Amniotic stem cell (primary cell): ENCODE measurements at places on chromosomes 5 and 9.
A peak's percentile ranks its signal among the peaks of the same experiment; 100 is the strongest.

- DNase-seq: no peak
These were observed 97.5 kb downstream of the ALDH1A1 start for GRCh38 chr9:72855321-72855720.

DNA sequence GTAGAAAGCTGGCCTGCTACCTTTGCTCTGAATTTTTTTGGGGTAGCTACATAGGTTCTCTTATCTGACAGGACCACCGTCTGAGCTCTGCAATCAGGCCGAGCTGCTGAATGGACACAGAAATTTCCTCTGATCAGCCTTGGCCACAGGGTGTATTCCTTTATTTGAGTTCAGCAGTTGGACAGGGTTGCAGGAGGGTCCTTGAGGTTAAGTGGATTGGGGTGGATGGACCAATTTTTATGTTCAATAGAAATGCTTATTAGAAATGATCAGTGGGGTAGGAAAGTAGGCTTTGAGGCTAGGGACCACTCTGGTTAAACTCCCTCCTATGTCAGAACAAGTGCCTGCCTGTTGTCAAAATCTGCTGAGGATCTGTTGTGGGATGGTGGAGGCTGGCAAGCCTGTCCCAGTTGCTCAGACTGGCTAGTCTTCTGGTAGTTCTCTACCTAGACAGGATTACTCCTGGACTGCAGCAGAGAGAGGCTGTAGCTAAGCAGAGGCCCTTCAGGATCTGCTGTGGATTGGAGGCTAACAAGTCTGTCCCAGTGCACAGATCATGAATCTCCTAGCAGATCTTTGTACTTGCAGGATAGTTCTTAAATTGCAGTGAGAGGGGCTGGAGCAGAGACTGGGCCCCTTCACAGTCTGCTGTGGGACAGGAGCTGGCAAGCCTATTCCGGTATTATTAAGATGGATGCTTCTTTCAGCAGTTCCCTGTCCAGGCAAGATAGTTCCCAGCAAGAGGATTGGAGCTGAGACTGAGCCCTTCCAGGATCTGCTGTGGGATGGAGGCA lies 18.0 kb downstream of the XRCC4 start:
- DNase-seq: no peak

GRCh38 chr5:138705007-138705406 lies 48.2 kb upstream of the CTNNA1 start:
- DNase-seq: no peak

DNA sequence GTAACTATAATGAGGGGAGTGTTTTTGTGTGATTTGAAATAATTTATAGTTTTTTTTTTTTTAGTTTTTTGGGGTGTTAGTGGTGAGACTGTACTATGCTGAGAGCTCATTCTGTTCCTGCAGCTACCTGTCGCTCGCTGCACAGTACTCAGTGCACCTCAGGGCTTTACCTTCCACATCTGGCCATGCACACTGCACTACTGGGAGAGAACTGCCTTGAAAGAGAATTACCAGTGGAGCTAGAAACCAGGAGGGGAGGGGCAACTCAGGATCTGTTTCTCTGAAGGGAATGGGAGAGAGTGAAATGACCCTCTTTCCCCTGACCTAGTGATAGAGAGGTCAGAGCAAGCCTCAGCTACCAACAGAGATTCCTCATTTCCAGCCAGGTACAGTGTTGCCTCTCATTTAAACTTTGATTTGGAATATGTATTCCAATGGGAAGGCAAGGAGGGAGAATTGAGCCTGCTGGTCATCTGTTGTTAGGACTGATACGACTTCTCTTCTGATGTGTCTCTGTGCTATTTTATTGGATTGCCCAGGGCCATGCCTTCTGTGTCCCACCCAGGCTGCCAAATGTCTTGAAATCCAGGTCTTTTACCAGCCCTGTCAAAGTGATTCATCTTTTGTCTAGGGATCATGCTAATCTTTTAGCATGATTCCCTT lies 8.9 kb downstream of the ATG10 start:
- no peak for DNase-seq

DNA sequence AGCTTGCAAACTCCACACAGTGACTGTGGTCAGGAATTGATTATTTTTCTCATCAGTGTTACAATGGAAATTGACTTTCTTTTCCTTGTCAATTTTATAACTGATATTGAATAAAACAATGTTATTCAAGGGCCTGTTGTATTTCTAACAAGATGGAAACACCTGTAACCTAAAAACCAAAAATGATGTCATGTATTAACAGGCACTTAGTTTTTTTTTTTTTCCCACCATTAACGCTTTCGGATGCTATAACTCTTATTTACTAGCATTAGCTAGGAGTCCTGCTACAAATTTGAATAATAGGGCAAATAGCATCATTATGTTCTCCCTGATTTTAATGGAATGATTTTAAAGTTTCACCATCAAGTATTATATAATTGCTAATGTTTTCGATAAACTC lies 30.3 kb downstream of the RNF180 start:
- DNase-seq: no peak

DNA sequence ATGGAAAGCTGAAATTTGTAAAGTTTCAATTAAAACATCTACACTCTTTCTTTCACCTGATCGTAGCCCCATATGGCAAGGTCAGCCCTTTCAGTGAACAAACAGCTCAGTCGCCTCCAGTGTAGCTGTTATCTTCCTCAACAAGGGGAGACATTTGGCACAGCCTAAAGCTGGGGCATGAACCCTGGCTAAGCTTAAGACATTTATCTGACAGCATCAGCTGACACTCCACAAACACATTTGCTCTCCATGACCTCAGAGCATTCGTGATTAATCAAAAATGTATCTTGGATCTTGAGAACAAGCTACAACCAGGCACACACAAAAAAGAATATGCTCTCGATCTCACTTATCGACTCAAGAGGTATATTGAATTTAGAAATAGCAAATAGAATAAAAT lies 67.3 kb downstream of the POU5F2 start:
- no peak for DNase-seq

- peak; percentile 74 for DNase-seq
These were observed 64.0 kb downstream of the CARTPT start for GRCh38 chr5:71782771-71783770.

DNA sequence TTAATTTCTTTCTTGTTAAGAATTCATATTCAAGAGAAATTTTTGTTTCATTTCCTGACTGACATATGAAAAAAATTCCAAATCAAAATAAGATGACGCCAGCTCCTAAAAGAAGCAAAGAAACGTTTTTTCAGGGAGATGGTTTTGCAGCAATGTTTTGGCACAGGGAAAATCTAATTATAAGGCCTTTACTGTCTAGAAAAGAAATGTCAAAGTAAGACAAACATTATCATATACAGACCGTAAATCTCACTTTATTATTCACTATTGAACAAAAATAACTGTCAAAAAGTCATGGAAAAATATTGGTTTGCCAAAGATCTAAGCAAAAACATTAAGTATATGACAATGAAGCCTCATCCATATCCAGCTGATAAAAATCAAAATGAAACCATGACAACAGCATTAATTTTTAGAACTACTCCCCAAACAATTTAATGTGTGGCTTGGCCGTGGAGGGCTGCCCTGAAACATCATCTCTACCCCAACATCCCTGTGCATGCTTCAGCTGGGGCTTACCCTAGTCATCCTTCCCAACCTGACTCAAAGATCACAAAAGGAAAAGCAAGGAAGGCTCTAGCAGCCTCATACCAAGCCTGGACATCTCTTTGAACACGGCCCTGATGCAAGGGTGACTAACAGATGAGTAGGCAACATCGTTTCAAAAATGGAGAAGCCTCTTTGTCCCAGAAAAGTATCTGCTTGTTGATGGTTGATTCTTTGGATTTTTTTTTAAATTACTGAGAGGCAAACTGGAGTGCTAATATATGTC lies 95.6 kb downstream of the ARSB start:
- DNase-seq: no peak

GRCh38 chr5:63032343-63032742 lies 453.7 kb downstream of the LRRC70 start:
- DNase-seq: no peak

DNA sequence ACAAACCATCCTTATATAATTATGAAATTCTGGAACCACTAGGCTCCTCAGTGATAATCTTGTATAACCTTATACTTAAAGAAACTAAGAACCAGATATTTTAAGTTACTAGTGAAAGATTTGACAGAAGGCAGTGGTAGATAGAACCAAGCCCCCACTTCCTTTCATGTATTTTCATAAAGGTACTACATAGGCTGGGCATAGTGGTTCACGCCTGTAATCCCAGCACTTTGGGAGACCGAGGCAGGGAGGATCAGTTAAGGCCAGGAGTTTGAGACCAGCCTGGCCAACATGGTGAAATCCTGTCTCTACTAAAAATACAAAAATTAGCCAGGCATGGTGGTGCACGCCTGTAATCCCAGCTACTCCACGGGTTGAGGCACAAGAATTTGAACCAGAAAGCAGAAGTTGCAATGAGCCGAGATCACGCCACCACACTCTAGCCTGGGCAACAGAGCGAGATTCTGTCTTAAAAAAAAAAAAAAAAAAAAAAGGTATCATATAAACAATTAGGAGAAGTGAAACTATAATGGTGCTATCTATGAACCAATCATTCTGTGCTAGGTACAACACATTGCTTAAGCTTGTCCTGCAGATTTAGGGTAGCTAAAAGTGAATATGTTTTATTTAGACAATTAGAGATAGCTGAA lies 27.9 kb upstream of the DTWD2 start:
- DNase-seq: no peak

GRCh38 chr9:98085944-98086343 lies 29.4 kb downstream of the NANS start:
- no peak for DNase-seq

DNA sequence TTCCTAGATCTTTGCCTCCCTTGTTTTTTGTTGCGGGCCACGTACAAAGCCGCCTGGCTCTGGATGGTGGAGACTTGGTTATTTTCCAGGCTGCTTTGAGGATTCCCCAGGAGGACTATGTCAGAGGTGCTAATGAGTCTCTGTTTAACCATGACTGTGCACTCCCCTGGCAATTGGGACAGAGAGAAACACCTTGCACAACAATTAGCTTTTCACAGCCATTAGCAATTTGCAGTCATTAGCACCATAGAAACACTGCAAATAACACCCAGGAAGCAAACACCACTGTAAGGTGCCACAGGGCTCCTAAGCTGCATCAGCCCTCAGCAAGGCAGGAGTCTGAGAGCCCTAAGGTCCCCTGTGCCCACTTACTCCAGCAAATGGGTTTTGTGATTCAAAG lies 201.0 kb upstream of the VLDLR start:
- no peak for DNase-seq

GRCh38 chr5:145780982-145781381 lies 54.2 kb downstream of the PRELID2 start:
- no peak for DNase-seq

DNA sequence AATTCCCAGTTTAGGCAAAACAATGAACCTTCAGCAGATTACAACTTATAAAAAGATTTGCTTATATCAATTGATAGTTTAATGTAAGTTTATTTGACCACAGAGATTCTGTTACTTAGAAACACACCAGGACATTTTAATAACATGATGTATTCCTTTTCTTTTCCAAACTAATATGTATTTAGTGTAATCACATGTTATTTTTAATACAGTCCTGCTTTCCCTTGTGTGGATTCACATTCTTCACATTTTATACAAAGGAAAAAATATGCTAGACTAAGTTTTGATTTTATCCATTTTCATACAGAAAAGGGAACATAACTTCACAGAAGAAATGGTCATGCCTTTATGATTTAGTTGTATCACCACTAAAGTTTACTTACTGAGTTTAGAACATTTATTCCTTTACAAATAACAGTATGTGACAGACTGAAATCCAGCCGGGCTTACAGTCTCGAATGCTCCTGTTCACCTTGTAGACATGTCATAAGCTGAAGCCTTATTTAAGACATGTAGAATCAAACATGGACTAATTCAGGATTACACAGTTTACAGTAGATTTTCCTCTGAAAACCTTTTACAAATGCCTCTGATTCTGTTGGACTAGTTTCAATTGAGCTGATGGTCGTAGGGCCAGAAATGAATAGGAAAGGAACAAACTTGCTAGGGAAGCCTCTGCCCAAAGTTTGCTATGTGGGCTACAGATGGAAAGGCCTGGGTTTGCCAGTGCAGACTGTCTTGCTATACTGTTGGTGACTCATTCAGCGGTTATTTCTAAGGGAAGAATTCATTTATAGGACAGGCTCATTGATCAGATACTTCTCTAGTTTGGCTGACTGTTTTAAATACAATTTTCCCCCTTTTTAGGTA lies 6.6 kb upstream of the ASPN start:
- no peak for DNase-seq

DNA sequence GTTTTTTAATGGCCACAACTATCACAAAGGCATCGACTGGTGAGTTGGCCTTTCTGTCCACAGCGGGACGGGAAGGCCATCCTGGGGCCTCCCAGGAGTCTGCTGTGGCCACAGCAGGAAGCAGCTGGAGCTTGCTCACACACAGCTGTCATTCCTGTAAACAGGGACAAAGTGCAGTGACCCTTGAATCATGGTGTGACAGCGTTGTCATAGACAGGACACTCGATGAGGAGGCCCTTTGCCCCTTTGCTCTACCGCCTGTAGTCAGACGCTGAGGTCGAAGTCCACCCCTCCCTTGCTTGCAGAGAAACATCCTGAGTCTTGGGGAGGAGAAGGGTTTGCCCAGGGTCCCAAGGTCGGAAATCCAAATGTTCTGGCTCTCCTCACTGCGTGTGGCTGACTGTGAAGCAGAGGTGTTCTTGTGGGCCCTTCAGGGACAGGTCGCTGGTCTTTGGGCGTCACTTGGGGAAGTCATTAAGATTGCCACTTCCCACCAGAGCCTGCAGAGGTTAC lies 35.1 kb downstream of the NDST1 start:
- DNase-seq: no peak

- no peak for DNase-seq
These were observed 82.9 kb downstream of the JAKMIP2 start for GRCh38 chr5:147699496-147700088.

- no peak for DNase-seq
These were observed 294.8 kb downstream of the ASTN2 start for GRCh38 chr9:117120061-117120460.

DNA sequence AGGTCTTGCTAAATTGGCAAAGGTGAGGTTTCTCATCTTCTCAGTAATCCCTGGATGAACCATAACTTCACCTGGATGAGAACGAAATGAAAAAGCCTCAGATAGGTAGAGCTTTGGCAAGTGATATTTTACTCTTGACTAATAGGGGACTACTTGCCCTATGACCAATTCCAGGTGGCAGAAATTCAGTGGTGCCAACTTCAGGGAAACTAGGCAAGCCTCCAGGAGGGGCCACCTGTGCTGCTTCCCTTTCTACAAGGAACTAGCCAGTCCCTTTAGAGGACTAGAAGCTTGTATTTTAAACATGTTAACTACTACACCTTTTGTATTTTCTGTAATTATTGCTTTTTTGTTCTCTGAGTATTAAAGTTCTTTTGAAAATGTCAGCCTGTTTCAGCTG lies 169.0 kb upstream of the GRIA1 start:
- no peak for DNase-seq

DNA sequence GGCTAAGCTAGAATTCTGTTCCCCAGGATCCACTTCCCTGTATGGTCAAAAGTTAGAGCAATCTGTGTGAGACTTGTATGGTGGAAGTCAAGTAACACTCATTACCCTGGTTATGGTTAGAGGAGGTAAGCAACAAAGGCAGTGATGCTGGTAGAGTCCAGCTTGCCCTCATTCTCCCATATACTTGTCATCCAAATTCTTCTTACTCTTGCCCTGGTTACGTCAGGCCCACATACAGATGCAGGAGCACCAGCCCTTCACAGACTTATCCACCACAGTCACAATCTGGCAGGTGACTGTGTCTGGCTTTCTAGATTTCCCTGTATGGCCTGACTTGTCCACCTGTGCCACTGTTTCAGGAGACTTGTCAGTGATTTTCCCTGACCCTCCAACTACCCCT lies 35.4 kb downstream of the PGGT1B start:
- no peak for DNase-seq
